ENCODE measurements at places on chromosomes 12 and 14. TPM values are rescaled to one million over a fixed set of nuclear protein-coding genes. Genes with fewer than 3 reads are reported as not detected.

- H3K27ac ChIP-seq, result no peak overlapping the region
- no peaks in the 10 kb centered on the region for H3K27me3 ChIP-seq
- no peak for DNase-seq
- H3K4me1 ChIP-seq, result no peaks in the 10 kb centered on the region
- no peaks in the 10 kb centered on the region for H3K36me3 ChIP-seq
These were observed 139.4 kb downstream of the TBX5 start for GRCh38 chr12:114266536-114266935.

DNA sequence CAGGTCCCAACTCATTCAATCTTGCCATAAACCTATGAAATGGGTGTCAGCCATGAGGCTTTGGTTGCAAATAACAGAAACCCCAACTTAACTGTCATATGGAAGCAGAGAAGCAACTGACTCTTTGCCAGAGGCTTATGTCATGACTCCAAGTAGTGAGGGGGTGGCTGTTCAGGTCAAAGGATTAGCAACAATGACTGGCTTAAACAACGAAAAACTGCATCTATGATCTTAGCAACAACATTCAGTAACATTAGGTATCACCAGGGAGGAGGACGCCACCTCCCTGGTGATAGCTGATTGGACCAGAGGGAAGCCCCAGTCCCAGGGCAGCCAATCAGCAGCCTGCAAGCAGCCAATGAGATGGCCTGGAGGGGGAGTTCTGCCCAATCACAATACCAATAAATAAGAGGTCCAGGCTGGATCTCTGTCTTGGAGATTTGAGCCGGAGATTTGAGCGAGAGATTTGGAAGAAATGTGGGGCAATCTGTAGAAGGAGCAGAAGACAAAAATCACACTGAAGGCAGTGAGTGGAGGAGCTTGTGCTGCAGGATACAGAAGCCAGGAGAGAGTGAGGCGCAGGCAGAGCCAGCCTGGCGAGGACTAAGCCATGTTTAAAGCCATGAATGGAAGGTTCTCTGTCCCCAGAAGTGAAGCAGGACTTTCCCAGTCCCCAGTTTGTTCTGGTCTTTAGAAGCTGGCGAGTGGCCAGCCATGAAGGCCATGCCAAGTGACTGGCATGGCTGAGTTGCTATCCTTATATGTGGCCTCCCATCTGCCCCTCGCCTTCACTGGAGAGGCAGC lies 93.3 kb downstream of the CALM1 start:
- H3K27me3 ChIP-seq, result no peaks in the 10 kb centered on the region
- no peak overlapping the region for H3K4me3 ChIP-seq
- H3K27ac ChIP-seq, result no peak overlapping the region
- no peaks in the 10 kb centered on the region for H3K36me3 ChIP-seq

GRCh38 chr12:74957231-74957630 lies 252.4 kb downstream of the KCNC2 start:
- no peaks in the 10 kb centered on the region for H3K4me1 ChIP-seq
- H3K27ac ChIP-seq, result no peak overlapping the region
- no peak overlapping the region for H3K4me3 ChIP-seq

GRCh38 chr12:49288922-49289555 lies 5.9 kb upstream of the PRPH start:
- no peaks in the 10 kb centered on the region for H3K4me1 ChIP-seq
- no peak overlapping the region for H3K27ac ChIP-seq
- H3K36me3 ChIP-seq, result no peaks in the 10 kb centered on the region
- no peak for DNase-seq
- H3K4me3 ChIP-seq, result no peak overlapping the region
- H3K27me3 ChIP-seq, result no peaks in the 10 kb centered on the region

DNA sequence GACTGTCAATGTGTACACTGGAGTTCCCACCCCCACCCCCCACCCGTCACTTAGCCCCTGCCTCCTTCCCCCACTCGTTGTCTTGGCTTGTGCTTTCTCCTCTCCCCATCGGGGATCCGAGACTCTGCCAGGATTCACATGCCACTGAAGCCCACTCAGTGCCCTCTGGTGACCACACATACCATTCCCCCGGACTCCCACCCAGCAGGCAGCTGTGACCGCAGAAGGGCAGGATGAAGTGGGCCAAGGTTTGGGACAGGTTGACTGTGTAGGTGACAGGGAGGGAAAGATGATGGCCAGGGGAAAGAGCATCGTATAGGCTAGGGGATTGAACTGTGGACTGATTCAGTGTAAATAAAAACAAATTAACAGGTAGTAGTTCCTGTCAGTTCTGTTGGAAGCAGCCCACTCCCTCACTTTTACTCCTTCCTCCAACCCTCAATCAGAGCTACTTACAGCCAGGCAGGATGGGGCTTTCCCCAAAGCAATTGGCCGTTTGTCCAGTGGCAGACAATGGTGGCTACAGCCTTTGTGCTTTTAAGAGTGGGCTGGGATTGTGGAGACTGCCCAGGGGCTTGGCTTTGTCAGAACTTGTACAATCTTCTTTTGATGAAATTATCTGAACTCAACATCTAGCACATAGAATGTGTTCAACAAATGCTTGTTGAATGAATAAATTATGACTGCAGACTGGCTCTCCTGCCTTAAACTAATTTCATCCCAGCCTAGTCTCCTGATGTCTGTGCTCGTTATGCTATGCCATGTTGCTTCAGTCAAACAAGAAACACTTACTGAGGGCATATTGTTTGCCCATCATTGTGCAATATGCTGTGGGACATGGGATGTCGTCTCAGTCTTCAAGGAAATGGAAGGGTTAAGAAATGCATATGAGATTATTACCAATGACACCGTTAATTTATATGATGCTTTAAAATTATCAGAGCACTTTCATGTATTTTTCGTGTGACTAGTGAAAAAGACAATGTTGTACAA lies 30.2 kb downstream of the TTC9 start:
- H3K27me3 ChIP-seq, result no peaks in the 10 kb centered on the region
- no peaks in the 10 kb centered on the region for H3K4me1 ChIP-seq
- H3K4me3 ChIP-seq, result no peak overlapping the region
- DNase-seq, result no peak
- no peak overlapping the region for H3K27ac ChIP-seq
- no peaks in the 10 kb centered on the region for H3K36me3 ChIP-seq

DNA sequence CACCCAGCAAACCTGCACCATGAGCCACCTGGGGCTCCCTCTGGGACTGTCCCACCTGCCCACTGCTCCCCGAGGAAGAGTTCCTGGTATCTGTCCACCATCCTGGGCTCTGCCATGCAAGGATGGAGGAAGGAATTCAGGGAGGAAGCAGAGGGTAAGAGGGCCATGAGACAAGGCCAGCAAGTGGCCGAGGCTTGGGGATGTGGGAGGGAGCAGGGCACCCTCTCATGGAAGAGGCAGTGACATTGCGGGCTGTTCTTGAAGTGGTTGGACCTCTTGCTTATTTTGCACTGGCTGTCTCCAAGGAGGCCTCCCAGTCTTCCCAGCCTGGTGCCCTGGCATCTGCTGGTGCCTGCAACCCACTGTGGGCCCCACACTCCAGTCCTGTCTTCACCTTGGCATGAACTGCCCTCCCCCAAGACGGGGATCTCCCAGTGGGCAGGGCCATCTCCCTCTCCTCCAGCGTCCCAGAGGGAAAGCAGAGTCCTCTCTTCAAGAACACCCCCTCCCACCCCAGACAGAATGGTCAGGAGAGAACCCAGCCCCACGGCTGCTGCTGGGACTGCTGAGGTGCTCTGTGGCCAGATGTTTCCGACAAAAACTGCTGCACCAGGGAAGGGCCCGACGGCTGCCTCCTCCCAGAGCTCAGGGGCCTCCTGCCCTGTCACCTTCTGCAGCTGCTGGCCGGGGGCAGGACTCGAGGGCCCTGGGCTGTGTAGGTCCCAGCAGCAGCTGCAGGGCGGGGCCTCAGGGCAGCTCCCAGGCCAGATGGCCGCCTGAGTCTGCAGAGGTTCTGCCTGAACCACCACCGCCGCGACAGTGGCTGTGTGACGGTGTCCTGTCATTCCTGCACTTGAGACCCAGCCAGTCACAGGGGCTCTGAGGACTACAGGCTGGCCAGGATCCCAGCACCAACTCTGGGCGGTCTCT lies 1.8 kb upstream of the AKT1 start:
- no peaks in the 10 kb centered on the region for H3K27me3 ChIP-seq
- H3K36me3 ChIP-seq, result no peaks in the 10 kb centered on the region
- peak; percentile 51 for DNase-seq
- H3K27ac ChIP-seq, result peak overlapping the region; percentile 44
- H3K4me3 ChIP-seq, result no peak overlapping the region
- H3K4me1 ChIP-seq, result peaks cover 36% of the 10 kb centered on the region

The ZFHX2 gene
- total RNA-seq, result 1.8 TPM

GRCh38 chr14:81449114-81449513 lies 49.0 kb upstream of the STON2 start:
- no peak overlapping the region for H3K27ac ChIP-seq
- no peaks in the 10 kb centered on the region for H3K4me1 ChIP-seq
- peak; percentile 35 for DNase-seq
- H3K27me3 ChIP-seq, result no peaks in the 10 kb centered on the region
- no peaks in the 10 kb centered on the region for H3K36me3 ChIP-seq

GRCh38 chr12:46089414-46090162 lies 99.2 kb upstream of the SCAF11 start:
- no peaks in the 10 kb centered on the region for H3K4me1 ChIP-seq
- H3K36me3 ChIP-seq, result no peaks in the 10 kb centered on the region
- no peak overlapping the region for H3K27ac ChIP-seq
- no peak overlapping the region for H3K4me3 ChIP-seq
- DNase-seq, result no peak

The FBRSL1 gene
- total RNA-seq, result 51.9 TPM

The SNRPF gene
- 35.4 TPM for total RNA-seq

- H3K27ac ChIP-seq, result no peak overlapping the region
- no peak for DNase-seq
- H3K27me3 ChIP-seq, result no peaks in the 10 kb centered on the region
- no peaks in the 10 kb centered on the region for H3K4me1 ChIP-seq
- H3K36me3 ChIP-seq, result no peaks in the 10 kb centered on the region
These were observed 124.9 kb downstream of the ATP23 start for GRCh38 chr12:58066296-58066695.

The PPP2R3C gene
- 26.3 TPM for total RNA-seq

DNA sequence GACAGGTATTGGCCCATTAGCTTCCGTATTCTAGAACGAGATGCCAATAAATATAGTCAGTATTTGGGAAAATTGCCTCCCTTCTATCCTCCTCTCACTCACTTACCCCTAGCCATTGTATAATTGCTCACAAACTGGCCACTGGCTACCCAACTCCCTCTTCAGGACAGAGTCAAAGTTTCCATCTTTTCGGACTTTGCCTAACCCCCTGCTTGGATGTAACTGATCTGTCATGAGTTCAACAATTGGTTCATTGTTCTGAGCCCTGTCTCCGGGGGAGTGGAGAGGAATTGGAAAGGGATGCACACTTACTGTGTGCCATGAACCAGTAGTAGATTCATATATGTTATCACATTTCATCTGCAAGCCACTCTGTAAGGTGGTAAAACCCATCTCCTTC lies 12.2 kb downstream of the MYRFL start:
- no peaks in the 10 kb centered on the region for H3K27me3 ChIP-seq
- peak overlapping the region; percentile 5 for H3K27ac ChIP-seq
- H3K4me3 ChIP-seq, result no peak overlapping the region
- H3K4me1 ChIP-seq, result no peaks in the 10 kb centered on the region

The ARHGEF25 gene
- total RNA-seq, result 2.4 TPM

- no peak for DNase-seq
- no peaks in the 10 kb centered on the region for H3K27me3 ChIP-seq
- H3K4me1 ChIP-seq, result no peaks in the 10 kb centered on the region
- H3K27ac ChIP-seq, result no peak overlapping the region
These were observed 12.0 kb downstream of the AQP6 start for GRCh38 chr12:49984476-49985359.

DNA sequence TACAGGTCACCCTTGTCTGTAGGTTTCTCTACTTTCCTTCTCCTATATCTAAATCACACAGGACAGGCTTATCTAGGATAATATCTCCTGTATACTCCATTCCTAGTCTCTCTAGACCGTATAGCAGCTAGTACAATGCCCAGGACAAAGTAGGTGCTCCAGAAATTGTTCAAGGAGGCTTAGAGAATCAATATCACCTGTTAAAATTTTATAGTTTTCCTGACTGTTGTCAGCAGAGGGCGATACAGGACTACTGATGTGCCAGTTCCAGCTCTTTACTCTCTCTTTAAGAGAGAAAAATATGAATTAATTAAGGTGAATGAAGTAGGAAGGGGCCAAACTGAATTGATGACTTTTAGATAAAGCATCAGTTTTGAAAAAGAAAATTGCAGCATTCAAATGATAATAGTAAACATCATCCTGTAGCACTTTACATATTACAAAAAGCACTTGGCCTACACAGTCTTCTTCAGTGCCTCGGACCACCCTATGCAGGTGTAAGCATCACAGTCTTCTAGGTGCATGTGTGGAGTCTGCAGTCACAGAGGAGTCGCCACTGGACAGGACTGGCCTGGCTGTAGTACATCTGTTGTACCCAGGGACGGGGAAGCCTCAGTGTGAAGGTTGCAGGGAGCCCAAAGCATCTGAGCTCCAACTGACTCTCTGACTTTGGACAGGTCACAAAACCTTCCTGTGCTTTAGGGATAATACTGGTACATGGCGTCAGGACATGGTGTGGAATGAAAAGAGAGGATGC lies 61.9 kb upstream of the MAX start:
- DNase-seq, result peak; percentile 34
- H3K4me1 ChIP-seq, result no peaks in the 10 kb centered on the region
- H3K27me3 ChIP-seq, result no peaks in the 10 kb centered on the region
- H3K27ac ChIP-seq, result no peak overlapping the region
- H3K4me3 ChIP-seq, result no peak overlapping the region

DNA sequence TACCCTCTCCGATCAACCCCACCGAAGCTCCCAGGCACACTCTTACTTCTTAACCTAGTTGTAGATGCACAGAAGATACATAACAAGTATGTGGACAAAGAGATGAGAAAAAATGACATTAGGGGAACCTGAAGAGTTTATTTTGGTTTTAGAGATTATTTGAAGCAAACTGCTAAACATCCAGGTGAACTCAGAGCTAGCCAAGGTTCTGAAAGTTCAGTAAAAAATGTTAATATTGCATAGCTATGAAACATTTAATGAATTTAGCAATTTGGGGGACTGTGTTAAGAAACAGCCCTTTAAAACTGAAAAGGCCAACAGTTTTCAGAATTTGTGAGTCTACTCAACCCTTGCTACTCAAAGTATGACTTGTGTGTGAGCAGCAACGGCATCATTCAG lies 174.4 kb downstream of the NAV3 start:
- no peaks in the 10 kb centered on the region for H3K36me3 ChIP-seq
- no peaks in the 10 kb centered on the region for H3K4me1 ChIP-seq
- H3K4me3 ChIP-seq, result no peak overlapping the region
- H3K27ac ChIP-seq, result no peak overlapping the region

The KLHL42 gene
- 20.1 TPM for total RNA-seq

- H3K4me1 ChIP-seq, result no peaks in the 10 kb centered on the region
- H3K27me3 ChIP-seq, result no peaks in the 10 kb centered on the region
- DNase-seq, result peak; percentile 39
- H3K4me3 ChIP-seq, result no peak overlapping the region
- no peak overlapping the region for H3K27ac ChIP-seq
These were observed 5.5 kb upstream of the KRT84 start for GRCh38 chr12:52390739-52391617.

The FSCB gene
- total RNA-seq, result not detected

- H3K27me3 ChIP-seq, result no peaks in the 10 kb centered on the region
- no peak overlapping the region for H3K27ac ChIP-seq
- no peaks in the 10 kb centered on the region for H3K36me3 ChIP-seq
These were observed 67.8 kb downstream of the MVK start for GRCh38 chr12:109641422-109641821.

The TESPA1 gene
- total RNA-seq, result 1.6 TPM

The CLEC1A gene
- 1.8 TPM for total RNA-seq

The PIWIL1 gene
- not detected for total RNA-seq

The CLEC1B gene
- not detected for total RNA-seq

GRCh38 chr14:96987771-96988170 lies 190.6 kb downstream of the VRK1 start:
- no peaks in the 10 kb centered on the region for H3K27me3 ChIP-seq
- H3K4me3 ChIP-seq, result no peak overlapping the region
- H3K36me3 ChIP-seq, result no peaks in the 10 kb centered on the region
- no peak overlapping the region for H3K27ac ChIP-seq
- H3K4me1 ChIP-seq, result no peaks in the 10 kb centered on the region
